ENCODE measurements at places on chromosomes 12 and 14.

GRCh38 chr14:34275078-34275477, 187.0 kb downstream of the SPTSSA start:
- no peak for DNase-seq

DNA sequence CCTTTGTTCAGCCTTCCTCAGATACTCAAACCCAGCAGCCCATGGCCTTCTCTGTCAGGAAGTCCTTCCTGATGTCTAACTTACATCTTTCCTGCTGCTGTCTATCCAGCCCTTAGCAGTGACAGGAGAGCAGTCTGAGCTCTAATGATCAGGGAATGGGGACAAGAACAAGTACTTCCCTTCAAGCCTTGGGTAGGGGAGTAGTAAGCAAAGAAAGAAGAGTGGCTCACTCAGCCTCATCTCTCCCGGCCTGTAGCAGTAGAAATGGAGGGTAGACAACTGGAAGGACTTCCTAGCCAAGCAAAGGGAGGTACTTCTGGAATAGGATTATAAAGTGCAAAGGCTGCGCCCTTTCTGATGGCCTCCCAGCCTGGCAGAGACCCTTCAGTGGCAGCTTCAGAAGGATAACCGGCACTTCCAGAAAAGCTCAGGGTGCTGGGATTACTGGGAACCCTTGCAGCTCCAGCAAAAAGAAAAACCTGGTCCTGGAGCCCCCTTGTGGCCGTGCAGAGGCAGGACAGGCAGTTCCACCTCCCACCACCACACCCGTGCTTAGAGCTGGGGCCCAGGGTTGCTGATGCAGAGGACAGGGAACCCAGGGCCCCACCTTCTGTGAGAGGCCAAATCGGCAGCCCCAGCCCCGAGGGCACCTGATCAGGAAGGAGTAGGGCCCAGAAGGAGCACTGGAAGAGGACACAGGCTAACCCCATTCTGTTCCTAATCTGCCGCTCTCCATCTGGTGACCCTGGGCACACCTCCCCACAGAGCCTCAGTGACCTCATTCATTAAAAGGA, 12.4 kb upstream of the SMUG1 start:
- DNase-seq: no peak

- DNase-seq: no peak
These were observed 1.1 kb downstream of the TOGARAM1 start for GRCh38 chr14:44963044-44963528.

DNA sequence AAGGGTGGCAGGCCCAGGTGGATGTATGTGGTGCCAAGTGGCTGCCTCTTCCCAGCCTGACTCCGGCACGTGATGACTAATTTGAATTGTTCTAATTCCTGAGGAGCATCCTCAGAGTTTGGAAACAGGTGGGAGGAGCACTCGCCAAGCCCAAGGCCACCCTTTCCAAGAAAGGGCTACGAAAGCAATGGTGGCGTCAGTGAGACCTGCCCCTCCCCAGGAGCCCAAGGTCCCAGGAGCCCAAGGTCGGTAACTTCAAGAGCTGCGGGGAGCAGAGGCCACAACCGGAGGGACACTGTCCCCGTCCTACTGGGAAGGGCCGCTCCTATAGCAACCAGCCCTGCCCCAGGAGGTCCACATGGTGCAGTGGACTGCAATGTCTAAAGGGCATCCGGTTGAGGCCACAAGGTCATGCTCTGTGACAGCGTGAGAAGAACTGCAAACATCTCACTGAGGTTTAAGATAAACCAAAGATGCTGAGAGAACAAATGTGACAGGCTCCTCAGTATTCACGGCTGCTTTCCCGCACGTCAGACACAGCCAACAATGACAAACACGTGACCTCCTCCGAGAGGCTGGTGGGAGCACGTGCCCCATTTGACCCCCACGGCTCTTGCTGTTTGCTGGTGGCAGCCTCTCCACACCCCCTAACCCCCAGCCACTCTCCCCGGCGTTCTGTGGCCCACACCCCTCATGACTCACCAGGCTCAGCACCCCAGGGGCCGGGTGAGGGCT, 79.6 kb downstream of the ITPK1 start:
- DNase-seq: peak; percentile 82

DNA sequence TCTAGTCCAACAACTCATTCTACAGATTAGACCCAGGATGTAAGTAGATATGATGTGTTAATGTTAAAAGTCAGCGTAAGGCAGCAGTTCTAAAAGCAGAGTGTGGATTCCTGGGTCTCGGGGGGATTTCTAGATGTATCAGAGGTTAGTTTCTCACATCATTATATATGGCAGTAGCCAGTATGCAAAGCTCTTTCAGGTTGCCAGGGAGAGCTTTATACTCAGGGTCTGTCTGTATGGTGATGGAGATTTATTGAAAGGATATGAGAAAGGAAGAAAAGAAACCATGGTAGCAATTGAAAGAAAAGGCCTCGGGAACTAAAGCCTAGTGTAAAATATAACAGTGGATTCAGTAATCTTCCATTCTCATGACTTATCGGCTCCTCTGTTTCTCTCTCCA, 26.2 kb upstream of the PAWR start:
- DNase-seq: no peak

DNA sequence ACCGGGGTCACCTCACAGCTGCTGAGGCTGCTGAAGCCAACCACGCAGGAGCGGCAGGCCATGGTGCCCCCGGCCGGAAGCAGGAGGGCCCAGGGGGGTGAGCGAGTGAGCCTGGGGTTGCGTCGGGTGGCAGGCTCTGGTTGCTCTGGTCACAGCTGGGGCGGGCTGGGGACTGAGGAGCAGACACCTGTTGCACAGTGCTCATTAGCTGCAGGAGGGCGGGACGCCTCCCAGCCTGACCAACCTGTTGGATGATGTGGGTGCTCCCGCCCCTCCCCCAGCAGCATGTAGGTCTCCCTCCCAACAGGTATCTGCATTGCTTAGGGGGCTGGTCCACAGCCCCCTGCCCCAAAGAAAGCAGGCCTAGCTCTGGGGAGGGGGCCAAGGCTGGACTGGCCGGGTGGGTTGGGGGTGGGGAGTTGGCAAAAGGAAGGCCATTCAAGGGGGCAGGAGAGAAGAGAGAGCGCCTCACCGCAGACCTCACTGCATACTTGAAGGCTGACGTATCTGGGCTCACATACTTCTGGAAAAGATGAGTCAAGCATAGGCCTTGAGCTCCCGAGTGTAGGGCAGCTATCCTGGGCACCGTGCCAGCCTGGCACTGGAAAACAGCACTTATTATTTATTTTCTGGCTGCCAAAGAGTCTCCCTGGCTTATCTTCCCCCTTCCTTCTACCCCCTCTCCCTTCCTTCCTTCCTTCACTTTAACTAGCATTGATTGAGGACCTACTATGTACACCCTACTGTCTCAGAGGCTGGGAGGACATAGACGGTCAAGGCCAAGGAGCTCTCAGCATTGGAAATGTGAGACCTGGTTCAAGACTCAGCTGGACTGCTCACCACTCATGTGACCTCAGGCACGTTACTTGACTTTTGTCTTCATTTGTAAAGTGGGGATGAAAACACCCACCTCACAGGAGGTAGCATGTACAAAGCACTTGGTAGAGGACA, at the start of gene KRT80:
KRT80 (minus strand) TSS at position 174 of the 951 bp plus-strand sequence; CDS start at position 62, 112 bp downstream.
- peak; percentile 11 for DNase-seq

Measured in anterior cingulate cortex (tissue), 58 donors.